Fibroblast of lung (primary cell): ENCODE measurements at places on chromosomes 11 and 22. TPM values are rescaled to one million over a fixed set of nuclear protein-coding genes. Genes with fewer than 3 reads are reported as not detected.

GRCh38 chr11:79095424-79095823 is 345.4 kb downstream of the TENM4 start:
- H3K36me3 ChIP-seq, result no peaks in the 10 kb centered on the region
- no peaks in the 10 kb centered on the region for H3K27me3 ChIP-seq
- peaks cover 10% of the 10 kb centered on the region for H3K4me1 ChIP-seq
- no peak overlapping the region for H3K4me3 ChIP-seq

DNA sequence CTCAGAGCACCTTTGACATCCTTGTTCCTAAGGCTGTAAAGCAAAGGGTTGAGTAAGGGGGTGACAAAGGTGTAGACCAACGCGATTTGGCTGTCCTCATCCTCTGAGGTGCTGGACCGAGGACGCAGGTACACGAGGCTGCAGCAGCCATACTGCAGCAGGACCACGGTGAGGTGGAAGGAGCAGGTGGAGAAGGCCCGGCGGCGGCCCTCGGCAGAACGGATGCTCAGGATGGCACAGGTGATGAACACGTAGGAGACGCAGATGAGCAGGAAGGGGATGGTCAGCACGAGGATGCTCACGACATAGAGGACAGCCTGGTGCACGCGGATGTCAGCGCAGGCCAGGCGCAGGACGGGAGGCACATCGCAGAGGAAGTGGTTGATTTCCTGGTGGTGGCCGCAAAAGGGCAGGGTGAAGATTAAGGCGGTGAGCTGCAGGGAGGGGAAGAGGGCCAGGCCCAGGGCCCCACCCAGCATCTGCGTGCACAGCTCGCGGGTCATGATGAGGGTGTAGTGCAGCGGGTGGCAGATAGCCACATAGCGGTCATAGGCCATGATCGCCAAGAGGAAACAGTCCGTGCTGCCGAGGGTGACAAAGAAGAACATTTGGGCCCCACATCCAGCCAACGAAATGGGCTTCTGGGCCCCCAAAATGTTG is 632 bp downstream of the OR10Q1 start:
- no peak for DNase-seq
- no peaks in the 10 kb centered on the region for H3K36me3 ChIP-seq
- H3K4me3 ChIP-seq, result no peak overlapping the region
- H3K27ac ChIP-seq, result no peak overlapping the region
- H3K27me3 ChIP-seq, result no peaks in the 10 kb centered on the region
- H3K4me1 ChIP-seq, result no peaks in the 10 kb centered on the region

DNA sequence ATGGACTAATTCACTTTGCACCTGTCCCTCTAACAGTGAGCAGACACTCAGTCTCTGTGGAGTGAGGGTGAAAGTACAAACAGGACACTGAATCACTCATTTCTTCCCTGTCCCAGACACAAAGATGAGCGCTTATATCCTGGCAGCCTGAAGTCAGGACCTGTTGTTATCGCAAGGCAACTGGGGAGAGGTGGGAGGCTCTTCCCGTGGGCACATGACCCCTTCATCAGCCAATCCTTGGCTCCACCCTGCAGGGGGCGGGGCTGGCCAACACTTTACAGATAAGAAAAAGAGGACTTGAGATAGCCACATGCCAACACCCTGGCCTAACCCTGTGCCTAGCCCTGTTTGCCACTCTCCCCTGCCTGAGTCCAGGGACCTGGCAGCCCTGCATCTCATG is 29.5 kb upstream of the TESMIN start:
- no peak overlapping the region for H3K27ac ChIP-seq
- no peak overlapping the region for H3K4me3 ChIP-seq
- H3K27me3 ChIP-seq, result no peaks in the 10 kb centered on the region
- DNase-seq, result no peak
- H3K4me1 ChIP-seq, result no peaks in the 10 kb centered on the region
- H3K36me3 ChIP-seq, result peaks cover 29% of the 10 kb centered on the region

The CNTF gene
- total RNA-seq, result 0.77 and 1.2 TPM in 2 replicates
